ENCODE measurements at places on chromosomes 1 and 21.

GRCh38 chr1:155179112-155180031 lies 5.7 kb downstream of the TRIM46 start:
- DNase-seq: no peak

DNA sequence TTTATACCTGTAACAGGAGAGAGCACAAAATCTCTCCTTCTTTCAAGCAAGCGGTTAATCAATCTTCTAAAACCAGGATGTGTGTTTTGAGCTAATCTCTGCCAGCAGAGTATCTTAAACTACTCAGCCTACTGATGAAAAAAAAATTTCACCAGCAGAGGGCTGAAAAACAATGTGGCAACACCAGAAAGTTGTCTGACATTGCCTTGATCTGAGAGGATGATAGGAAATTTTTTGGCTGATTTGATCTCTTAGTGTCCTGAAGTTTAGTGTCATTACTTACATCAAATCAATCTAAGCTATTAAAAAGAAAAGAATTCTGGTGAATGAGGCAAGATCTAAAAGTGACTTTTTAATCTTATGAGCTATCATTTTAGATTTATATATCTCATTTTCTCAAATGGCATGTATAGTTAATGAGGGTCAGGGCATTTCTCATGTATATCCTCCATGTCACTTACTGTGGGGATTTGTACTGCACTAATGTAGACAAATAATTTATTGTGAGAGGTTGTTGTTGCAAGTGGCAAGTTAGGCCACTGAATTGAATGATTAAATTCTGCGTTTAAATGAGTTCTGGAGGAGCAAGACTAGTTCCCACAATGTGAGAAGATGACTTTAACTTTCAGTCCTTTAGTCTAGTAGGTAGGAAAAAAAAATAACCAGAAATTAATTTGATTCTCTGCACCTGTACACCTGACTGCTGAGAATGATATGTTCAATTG lies 10.9 kb downstream of the ADAMTS1 start:
- no peak for DNase-seq

- DNase-seq: no peak
Measured at GRCh38 chr1:206477110-206477509, 6.8 kb downstream of the IKBKE start.

DNA sequence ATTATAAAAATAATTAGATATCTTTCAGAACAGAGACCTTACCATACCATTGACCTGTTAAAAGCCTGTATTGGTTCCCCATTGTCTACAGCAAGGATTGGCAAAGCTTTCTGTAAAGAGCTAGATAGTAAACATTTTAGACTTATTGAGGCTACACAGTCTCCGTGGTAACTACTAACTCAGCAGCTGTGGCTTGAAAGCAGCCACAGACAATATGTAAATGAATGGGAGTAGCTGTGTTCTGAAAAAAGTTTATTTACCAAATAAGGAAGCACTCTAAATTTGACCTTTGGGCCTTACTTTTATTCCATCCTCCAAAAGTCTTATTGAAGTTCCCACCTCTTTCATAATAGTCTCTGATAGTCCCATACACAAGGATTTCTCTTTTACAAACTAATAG lies 39.7 kb downstream of the NUP210L start:
- DNase-seq: no peak

- no peak for DNase-seq
Measured at GRCh38 chr21:34143685-34144182, 70.4 kb downstream of the MRPS6 start.

GRCh38 chr1:3899754-3900149 lies 320 bp downstream of the C1orf174 start:
- DNase-seq: no peak

- no peak for DNase-seq
Measured at GRCh38 chr1:231814021-231814420, 187.4 kb downstream of the DISC1 start.

GRCh38 chr1:214377485-214377884 lies 96.5 kb downstream of the SMYD2 start:
- no peak for DNase-seq

Data from RCC 7860 (cell line).